ENCODE measurements at places on chromosomes 7 and 10.
A peak's percentile ranks its signal among the peaks of the same experiment; 100 is the strongest.

GRCh38 chr7:46281071-46281470, 360.0 kb upstream of the IGFBP3 start:
- no peak for DNase-seq

DNA sequence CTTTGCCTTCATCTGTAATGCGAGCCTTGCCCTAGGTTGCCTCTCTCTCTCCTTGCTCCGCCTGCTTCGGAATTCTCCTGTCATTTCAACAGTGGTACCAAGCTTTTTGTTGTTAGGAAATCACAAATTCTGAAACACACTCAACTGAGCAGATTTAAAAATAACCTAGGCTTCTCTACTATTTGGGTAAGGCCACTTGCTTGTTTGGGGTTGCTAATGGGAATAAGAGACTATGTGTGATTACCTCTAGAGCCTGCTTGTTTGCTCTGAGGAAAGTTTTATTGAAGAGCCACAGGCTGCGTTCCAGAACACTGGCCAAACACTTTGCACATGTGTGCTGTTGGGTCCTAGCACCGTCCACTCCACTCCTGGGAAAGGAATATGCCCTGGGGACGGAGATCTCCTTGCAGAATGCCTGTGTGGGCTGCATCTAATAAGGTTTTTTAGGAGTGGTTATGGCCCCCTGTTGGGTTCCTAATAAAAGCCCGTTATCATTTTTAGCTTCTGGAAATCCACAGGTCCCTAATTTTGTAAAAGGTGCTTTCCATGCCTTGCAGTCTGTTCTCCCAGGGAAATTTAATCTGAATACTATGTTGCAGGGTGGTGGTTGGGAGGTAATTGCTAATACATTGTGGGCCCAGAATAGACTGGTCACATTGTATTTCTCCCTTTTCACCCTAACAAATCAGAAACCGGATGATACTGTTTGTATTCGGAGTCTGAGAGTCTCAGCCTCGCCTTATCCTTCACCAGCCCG, 68.7 kb upstream of the KLF6 start:
- DNase-seq: no peak

DNA sequence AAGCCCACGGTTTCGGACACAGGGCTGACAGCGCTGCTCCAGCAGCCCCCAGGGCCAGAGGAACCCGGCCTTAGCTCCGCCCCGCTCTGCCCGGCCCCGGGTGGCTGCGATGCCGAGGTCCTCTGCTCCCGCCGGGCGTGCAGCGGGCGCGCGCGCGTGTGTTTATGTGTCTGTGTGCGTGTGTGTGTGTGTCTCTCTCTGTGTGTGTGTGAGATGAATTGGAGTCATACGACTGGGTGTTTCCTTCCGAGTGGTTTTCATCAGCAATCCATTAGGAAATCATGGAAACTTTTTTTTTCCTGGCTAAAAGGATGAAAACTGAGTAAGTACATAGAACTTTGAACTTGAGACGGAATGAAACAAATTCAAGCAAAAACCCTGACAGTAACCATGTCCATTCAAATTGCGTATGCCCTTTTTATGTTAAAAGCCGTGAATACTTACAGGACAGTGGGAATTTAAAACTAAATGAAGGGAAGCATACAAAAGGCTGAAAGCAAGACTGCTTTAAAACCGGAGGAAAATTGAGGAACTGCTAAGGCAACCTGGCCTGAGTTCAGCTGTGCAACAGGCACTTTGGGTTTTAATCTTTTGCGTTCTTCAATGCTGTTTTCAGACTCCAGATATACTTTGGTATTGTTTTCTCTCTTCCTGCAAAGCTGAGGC, at the start of gene CPED1:
Gene CPED1 (plus strand): TSS at position 121 of the 666 bp plus-strand sequence. CDS start 911 bp downstream, outside the sequence.
- DNase-seq: peak; percentile 32

DNA sequence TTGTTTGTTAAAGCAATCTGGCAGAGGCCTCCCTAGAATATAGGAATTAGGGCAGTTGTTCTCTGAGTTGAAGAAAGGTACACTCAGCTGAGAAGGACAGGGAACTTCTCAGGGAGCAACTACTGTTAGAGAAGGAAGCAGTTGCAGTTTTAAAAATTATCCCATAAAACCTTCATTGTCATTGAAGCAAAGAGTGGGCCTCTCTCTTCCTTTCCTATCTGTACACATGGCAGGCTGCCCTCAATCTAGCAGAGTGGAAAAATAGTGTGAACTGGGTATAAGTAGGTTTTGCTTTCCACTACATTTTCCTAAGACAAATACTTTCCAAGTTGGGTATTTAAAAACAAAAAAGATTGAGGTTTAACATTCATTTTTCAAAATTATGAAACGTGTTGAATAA, 236.7 kb upstream of the KLF14 start:
- DNase-seq: no peak

DNA sequence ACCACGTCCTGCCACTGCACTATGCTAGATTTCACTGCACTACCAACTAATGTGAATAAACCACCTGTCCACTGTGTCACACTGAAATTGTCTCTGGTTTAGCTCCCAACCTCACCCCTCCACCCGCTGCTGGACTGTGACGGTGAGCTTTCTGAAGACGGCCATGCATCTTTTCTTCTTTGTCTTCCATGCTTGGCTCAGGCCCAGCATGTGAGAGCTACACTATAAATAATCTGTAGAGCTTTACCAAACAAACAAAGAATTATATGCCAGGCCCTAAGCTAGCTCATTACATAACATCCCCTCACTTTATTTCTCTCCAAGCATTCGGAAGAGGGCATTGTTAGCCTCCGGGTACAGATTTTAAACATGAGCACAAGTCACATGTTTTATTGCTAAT, 633.2 kb downstream of the TNS3 start:
- DNase-seq: no peak

DNA sequence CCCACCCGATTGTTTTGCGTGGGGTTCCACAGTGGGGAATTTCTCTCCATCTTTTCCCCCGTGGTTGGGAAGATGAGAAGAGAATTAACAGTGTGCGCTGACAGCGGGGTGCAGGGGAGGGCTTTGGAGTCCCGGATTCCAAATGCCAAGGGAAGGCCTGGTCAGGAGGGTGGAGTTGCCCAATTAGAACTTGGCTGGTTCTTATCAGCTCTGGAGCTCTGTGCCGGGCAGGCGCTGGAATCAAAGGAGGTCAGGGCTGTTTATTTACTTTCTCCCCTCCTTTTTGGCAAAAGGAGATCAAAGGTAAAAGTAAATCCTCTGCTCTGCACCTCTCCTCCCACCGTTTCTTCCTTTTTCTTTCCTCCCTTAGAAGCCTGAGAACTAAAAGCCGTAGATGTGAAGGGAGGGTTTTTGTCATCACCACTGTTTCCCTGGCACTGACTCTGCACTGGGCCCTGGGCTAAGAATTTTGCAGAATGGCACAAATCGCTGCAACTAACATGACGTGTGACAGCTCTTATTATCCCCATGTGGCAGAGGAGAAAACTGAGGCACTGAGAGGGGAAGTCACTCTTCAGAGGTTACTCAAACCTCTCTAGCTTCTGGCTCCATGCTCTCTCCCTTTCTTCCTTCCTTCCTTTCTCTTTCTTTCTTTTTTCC, 95.2 kb upstream of the ZNF716 start:
- no peak for DNase-seq

DNA sequence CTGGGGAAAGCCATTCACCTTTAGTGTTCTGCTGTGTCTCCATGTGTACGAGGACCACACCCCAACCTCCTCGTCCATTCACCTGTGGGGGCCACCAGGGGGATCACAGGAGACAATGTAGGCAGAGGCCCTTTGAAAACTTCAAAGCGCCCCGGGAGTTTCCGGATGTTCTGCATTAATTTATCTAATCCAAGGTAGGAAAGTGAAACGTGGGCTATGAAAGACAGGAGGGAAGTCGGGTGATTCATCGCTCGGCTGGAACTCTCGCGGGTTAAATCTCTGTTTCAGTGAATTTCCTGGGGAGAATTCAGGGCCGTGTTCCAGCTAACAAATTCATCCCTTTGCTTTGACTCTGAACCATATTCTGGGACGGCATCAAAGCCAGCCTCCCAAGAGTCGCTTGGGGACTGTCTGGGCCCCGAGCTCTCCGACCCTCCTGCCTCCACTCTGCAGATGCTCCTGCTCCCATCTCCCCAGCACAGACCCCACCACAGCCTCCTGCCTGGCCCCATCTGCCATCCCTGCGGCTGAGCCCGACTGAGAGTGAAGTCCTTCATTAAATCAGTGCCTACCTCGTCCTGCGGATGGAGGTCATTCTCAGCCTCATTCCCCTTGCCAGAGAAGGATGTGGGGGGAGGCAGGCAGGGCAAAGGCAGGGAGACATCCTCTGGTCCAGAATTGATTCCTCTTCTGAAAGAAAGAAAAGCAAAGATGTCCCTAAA, 114.1 kb upstream of the CARD11 start:
- no peak for DNase-seq

DNA sequence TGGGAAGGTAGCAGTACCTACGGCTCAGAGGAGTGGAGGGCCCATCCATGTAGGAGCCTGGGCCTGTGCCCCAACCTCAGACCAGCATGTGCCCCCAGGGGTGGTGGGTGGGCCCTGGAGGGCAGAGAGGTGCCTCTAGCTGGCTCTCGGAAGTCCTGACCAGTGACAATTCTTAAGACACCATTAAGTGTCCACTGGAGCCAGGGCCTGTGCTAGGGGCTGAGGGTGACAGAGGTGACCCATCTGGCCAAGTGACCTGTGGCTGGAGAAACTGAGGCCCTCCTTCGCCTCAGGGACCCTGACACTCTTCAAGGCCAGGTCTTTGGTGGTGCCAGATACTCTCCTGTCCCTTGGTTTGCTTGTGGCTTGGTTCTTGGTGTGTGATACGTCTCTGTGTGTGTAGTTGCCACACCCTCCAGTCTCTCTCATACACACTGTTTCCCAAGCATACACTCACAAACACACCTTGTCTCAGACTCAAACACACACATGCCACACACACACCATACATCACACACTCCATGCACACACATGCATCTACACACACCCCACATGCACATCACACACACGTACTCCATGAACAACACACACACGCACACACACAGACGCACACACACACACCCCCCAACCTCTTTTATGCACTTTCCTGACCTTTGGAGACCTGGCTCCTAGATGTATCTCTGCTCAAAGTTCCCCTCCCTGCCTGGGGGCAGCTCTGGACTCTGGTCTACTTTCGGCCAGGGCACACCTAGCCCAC, 897 bp upstream of the RAMP3 start:
- DNase-seq: no peak

DNA sequence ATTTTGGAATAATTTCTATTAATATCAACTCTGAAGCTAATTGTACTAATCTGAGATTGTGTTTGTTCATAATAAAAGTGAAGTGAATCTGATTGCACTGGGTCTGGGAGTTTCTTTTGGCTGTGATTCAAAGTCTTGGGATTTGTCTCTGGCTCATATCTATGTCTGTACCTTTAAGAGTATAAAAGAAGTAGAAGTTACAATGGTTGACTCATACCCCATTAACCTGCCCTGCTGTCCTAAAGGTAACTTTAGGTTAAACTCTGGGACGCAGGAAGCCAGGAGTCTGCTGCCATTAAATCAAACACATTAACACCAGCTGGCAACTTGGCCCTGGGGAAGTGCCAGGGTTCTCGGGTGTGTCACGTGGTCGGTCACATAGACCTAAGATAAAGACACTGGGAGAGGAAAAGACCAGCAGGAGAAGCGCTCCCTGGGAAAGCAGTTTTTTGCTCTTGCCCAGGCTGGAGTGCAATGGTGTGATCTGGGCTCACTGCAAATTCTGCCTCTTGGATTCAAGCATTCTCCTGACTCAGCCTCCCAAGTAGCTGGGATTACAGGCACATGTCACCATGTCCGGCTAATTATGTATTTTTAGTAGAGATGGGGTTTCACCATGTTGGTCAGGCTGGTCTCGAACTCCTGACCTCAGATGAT, 17.8 kb downstream of the SCD start:
- DNase-seq: no peak

GRCh38 chr10:96390460-96390864, 31.7 kb upstream of the OPALIN start:
- no peak for DNase-seq

- no peak for DNase-seq
These were observed 181.5 kb upstream of the PDE1C start for GRCh38 chr7:32251659-32252058.

DNA sequence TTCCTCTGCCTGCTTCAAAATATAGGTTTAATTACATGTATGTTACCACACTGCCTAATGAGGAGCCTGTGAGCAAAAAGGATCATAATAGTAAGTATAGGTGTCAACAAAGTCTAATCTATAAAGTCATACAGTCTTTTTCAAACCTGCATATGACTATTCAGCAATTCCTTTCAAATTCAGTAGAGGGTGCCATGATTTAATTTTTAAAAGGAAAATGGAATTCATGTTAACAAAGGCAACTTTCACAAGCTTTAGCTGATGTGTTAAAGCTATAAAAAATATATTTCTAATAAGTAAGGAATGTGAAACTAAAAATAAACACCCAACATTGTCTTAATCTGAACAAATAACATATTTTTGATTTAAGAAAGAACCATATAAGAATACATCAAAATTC, 52.1 kb downstream of the MPP7 start:
- no peak for DNase-seq

DNA sequence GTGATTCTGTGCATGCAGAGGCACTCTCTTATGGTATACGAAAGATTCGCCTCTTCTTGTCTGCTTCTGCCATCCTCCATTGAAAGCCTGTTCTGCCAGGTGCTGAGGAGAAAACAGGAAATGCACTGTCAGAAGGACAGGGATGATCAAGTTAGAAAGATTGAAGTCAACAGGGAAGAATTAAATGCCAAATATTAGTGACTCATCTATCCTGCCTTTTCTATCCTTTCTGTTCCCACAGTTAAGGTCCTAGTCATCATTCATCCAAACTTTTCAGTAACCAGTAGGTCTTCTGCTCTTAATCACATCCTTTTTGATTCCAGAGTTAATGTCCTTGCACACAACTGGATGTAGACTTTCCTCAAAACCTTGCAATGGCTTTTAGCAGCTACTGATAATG, 4.8 kb upstream of the ZNF783 start:
- DNase-seq: no peak

- DNase-seq: no peak
These were observed 58.2 kb downstream of the ENTPD1 start for GRCh38 chr10:95814011-95814727.

- no peak for DNase-seq
These were observed 78.0 kb upstream of the AGBL3 start for GRCh38 chr7:134908289-134908688.

DNA sequence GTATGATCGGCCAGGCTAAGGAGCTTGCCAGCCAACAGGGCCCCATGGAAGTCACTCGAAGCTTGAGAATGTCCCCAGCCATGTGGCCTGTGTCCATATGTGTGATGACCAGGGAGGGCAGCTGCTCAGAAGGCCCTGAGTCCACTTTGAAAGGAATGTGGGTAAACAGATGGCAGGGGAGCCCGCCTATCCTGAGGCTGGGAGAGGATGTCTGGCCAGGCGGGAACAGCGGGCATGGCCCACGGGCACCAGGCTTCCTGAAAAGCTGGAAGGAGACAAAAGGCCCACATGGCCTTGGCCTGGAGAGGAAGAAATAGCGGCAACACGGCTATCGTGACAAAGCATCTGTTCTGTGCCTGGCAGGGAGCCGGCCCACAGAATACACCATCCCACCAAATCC, 137.9 kb upstream of the PPIF start:
- no peak for DNase-seq

DNA sequence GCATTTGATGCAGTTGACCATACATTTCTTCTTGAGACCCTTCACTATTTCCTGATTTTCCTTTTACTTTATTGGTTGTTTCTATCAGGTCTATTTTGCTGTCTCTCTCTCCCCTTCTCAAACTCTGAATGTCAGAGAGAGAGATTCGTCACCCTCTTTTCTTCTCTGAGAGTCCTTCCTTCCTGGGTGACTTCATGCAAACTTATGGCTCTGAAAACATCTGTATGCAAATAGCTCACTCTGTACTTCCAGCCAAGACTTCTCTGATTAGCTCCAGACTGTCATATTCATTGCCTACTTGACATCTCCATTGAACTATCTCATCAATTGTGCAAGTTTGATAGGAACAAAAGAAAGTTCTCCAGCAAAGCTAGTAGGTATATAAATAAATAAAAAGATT, 191.7 kb upstream of the KLF6 start:
- no peak for DNase-seq

Measured in GM10248 (cell line).